Activated CD4-positive, alpha-beta T cell treated with anti-CD3 and anti-CD28 coated beads, Interleukin-2, amount 50 U/mL, for 4 hours (primary cell): ENCODE measurements at places on chromosomes 4 and X.
A peak's percentile ranks its signal among the peaks of the same experiment; 100 is the strongest.

DNA sequence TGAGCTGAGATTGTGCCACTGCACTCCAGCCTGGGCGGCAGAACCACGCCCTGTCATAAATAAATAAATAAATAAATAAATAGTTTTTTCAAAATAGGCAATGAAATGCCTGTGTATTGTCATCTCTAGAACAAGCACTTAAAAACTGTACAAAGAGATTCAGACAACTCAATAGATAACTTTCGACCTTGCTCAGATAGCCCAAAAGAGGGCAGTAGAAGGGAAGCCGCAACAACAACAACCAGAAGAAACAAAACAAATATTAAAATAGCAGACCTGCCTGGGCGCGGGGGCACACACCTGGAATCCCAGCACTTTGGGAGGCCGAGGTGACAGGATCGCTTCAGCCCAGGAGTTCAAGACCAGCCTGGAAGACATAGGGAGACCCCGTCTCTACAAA, 9.4 kb upstream of the CLDN34 start:
- DNase-seq, result no peak

GRCh38 chr4:56748271-56748670, 67.2 kb upstream of the HOPX start:
- no peak for DNase-seq

GRCh38 chr4:8185930-8186329, 13.2 kb upstream of the SH3TC1 start:
- no peak for DNase-seq

GRCh38 chrX:120310861-120311726, at the start of gene TMEM255A:
Gene TMEM255A (minus strand): TSS chrX:120311461. CDS start chrX:120311309, 152 bp downstream.
- DNase-seq, result no peak

- DNase-seq, result no peak
These were observed 215.9 kb downstream of the CBR4 start for GRCh38 chr4:168794092-168794707.

DNA sequence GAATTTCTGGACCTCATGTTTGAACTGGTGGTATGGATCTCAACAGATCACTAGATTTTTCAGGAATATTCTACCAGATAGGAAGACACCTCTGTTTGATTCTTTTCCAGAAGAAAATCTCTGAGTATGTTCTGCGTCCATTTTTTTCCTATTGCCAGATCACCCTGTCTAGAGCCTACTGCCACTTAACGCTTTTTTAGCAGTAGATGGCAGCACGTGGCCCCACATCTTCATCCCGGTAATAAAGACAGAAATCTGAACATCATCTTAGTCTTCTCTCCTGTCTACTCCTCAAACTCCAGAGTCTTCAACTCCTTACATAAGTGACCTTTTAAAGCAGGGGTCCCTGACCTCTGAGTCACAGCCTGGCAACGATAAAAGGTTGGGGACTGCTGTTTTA, 184.7 kb downstream of the TMA16 start:
- DNase-seq, result no peak

- no peak for DNase-seq
These were observed 42.6 kb downstream of the CHRNA9 start for GRCh38 chr4:40377512-40378365.

- DNase-seq, result peak; percentile 36
These were observed at the start of gene FAM50A for GRCh38 chrX:154443992-154444754. Gene FAM50A (plus strand): TSS chrX:154444141. CDS start chrX:154444236, 95 bp downstream.

DNA sequence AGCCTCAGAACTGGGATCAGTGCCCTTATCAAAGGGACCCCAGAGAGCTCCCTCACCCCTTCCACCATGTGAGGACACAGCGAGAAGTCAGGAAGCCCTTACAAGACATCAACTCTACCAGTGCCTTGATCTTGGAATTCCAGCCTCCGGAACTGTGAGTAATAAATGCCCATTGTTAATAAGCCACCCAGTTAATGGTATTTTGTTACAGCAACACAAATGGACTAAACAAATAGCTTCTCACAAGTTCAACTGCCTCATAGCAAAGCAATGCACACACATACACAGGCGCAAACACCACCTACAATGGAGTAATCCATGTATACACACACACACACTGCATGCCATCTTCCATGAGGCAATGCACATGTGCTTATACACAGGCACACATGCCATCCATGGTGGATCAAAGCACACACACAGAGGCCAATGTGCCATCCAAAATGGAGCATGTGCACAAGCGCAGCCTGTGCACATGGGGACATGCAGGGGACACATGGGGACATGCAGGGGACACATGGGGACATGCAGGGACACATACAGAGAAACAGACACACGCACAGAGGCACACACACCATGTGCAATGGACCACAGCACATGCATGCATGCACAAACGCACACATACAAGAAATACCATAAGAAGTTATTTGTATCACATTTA, 137.6 kb upstream of the TBL1X start:
- no peak for DNase-seq

- no peak for DNase-seq
These were observed 31.6 kb downstream of the UBE2K start for GRCh38 chr4:39729557-39729956.

DNA sequence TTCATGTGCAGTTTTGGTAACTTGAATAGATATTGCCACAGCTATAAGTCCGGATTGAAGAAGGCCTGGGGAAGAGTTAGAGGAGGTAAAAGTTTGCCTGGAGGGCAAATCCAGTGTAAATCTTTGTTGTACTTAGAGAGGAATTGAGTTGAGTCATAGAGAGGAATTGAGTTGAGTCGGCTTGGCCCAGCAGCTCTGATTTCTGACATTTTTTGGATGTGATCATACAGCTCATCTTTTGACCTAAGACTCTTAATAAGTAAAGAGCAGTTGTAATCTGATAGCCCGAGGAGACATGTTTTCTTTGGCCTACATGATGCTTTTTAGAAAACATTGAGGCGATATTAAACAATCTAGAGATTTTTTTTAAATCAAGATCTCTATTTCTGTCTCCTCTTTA, 3.9 kb downstream of the KIT start:
- no peak for DNase-seq

GRCh38 chr4:28451346-28451745, 1590.7 kb downstream of the STIM2 start:
- DNase-seq, result no peak

DNA sequence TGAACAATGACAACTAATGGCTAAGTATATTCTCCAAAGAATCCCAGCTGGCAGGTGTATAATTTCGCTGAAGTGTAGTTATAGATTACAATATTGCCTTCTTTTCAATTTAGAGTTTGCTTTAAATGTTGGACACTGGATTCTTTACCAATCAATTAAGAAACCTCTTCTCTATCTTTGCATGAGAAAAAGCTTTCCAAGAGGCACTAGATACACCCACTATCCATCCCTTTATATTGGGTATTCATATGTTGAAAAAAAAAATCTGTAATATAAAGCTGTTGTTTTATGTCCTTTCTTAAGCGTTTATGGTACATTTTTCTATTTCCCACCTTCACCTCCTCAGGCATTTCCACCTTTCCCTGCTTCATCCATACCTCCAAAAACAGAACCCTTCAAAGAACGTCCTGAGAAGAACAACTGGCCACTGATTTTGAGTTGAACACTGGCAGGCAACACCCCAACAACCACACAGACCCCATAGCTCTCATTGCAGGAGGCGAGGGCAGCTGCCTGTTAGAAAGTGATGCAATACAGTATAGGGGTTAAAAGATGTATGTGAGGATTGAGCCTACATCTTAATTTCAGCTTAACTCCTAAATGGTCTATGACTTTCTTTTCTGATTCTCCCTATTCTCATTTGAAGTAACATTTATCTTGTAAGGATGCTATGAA, 11.8 kb downstream of the ADH6 start:
- no peak for DNase-seq

DNA sequence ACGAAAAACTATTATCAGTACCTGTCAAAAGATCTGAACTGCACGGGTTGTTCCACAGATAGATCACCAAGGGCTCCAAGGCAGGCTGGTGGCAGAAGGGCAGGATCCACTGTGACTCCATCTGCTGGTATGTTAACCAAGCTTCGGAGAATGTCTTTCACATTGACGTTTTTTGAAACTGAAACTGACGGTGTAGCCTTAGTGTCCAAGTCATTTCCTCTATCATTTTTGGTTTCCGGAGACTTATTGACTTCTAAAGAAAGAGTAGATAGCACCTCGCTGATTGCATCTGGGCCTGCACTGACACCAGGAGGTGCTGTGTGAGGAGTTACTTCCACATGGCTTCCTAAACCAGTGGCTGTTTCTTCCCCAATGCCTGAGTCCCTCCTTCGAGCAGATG, 186.9 kb downstream of the LRBA start:
- peak; percentile 17 for DNase-seq

- DNase-seq, result no peak
These were observed 61.7 kb downstream of the ADRA2C start for GRCh38 chr4:3827616-3828492.

GRCh38 chrX:46376246-46376885, 168.9 kb downstream of the ZNF674 start:
- DNase-seq, result peak; percentile 3

DNA sequence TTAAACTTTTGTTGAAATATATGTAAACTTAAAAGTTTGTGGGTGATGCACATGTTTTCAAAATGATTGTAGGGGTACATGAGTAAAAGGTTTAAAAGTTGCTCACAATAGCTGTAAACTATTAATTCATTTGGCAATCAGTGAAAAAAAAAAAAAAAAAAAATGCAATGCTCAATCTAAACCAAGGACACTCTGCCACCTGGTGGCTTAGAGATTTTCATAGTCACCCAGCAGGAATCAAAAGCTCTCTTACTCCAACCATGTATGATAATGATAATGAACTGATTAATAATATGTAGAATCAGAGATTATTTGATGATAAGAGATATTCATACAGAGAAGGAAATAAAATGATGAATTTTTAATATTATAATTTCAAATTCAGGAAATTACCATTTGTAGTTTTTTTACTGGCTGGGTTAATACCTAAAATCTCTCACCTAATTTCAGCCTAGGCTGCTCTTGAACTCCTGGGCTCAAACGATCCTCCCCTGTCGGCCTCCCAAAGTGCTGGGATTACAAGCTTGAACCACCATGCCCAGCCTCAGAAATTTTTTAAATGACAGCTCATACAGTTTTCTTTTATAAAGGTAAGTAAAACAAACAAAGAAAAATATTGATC, 46.9 kb upstream of the SLC25A4 start:
- no peak for DNase-seq

DNA sequence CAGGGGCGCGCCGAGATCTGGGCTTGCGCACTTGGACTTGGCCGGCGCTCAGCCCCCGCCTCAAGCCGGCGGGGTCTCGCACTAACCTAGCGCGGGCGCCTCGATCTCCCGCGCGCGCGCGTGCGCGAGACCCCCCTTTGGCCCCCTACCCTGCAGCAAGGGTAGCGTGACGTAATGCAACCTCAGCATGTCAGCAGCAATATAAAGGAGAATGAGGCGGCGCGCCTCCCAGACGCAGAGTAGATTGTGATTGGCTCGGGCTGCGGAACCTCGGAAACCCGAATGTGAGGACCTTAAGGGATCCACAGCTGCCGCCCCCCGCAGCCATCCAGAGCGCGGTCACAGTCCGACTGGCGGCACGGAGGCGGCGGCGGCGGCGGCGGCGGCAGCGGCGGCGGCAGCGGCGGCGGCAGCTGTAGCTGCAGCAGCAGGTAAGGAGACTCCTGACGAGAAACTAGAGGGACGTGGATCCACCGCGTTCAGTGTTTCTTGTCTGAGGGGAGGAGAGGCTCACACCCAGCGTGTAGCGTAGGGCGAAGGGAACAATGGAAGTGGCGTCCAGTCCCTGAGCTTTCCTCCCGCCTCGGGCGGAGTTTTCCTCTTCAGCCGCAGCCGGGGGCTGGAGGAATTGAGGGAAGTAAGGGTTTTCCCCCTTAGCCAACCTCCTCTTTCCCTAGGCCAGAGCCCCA, at the start of the genes SATL1 and ZNF711:
TSS of gene SATL1 (minus strand) at position 19 of the 689 bp plus-strand sequence. CDS start 134,811 bp downstream, outside the sequence.
TSS of gene ZNF711 (plus strand) at position 231 of the 689 bp plus-strand sequence. CDS start 3,582 bp downstream, outside the sequence.
- no peak for DNase-seq

- no peak for DNase-seq
These were observed 43.6 kb upstream of the UCP1 start for GRCh38 chr4:140612357-140612756.

- DNase-seq, result no peak
These were observed 39.4 kb downstream of the DCLK2 start for GRCh38 chr4:150117629-150118028.
